ENCODE measurements at places on chromosomes 5 and 9. TPM values are rescaled to one million over a fixed set of nuclear protein-coding genes. Genes with fewer than 3 reads are reported as not detected.

GRCh38 chr5:62371409-62371808, 32.3 kb downstream of the DIMT1 start:
- DNase-seq, result no peak

DNA sequence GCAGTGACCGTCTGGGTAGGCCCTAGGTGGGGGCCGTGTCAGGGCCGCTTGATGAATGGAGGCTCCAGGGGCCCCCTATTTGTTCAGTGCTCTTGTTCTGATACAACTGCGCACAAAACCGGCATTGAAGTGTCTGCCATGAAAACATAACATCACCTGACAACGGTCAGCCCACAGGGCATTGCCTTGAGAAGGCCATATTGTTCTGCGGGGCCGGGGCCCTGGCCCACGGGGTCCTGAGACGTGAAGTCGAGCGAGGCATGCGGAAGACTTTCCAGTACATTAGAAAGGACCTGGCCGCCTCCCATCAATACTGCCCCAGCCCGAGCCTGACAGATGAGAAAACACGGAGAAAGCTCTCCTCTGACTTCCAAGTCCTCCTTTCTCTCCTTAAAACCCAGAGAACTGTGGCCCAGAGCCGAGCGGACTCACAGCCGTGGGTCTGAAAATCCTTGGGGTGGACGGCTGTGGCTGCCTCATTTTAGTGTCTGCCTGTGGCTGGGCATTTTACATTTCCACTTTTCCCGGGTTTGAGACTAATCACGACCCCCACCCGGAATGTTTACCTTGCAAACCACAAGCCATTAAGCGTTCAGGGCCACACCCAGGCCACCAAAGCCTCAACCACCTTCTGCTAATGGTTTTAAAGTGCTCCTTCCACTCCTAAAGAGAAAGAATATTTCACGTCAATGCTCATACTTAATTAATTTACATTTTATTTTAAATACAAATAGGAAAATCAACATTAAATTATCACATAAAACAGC, 391.0 kb upstream of the IRX2 start:
- DNase-seq, result no peak

- DNase-seq, result peak; percentile 81
Observed at GRCh38 chr9:135883410-135884089, 23.8 kb downstream of the CAMSAP1 start.

- DNase-seq, result peak; percentile 83
Observed at GRCh38 chr5:119354537-119355243, 1.1 kb upstream of the TNFAIP8 start.

DNA sequence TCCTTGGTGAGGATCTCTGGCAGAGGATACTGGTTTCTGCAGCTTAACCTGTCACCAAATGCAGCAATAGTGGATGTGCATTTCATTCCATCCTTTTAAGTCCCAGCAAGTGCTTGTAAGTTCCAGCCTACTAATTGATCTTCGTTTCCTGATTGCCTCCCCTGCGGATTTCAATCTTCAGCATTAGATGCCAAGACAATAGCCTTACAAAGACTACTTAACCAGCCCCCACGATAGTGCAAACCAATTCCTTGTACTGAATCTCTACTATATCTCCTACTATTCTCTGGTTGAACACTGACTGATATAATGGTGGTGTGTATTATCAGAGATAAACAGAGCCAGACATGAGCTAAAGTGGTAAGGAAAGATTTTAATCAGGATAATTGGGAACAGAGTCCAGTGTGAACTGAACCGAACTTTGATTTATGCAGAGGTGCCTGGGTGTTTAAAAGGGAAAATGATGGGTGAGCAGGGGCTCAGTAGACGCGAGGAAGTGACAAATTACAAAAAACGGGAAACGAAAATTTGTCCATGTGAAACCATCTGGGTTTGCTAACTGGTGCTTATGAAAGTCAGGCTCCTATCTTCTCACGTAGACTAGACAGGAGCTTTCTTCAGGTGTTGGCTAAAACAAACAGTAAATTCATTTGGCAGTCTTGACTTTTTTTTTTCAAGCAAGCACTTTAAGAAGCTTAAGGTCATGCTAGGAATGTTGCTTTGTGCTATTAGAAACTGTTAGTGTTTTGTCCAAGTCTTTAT, 106.9 kb upstream of the ST8SIA4 start:
- DNase-seq, result peak; percentile 53

GRCh38 chr5:110651507-110651906, 75.0 kb downstream of the TMEM232 start:
- no peak for DNase-seq

DNA sequence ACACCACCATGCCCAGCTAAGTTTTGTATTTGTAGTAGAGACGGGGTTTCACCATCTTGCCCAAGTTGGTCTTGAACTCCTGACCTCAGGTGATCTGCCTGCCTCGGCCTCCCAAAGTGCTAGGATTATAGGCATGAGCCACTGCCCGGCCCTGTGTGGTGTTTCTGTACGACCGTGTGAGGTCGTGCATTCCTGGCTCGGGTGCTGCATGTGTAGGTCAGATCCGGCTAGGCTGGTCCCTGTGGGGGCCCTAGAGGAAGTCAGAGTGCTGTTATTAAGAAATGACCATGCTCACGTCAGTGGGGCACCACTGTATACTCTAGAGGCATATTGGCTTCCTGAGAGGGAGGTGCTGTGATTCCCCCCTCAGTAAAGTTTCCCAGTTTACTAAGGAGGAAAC, 13.7 kb downstream of the WNK2 start:
- no peak for DNase-seq

GRCh38 chr5:33939556-33940262, 3.5 kb downstream of the RXFP3 start:
- no peak for DNase-seq

DNA sequence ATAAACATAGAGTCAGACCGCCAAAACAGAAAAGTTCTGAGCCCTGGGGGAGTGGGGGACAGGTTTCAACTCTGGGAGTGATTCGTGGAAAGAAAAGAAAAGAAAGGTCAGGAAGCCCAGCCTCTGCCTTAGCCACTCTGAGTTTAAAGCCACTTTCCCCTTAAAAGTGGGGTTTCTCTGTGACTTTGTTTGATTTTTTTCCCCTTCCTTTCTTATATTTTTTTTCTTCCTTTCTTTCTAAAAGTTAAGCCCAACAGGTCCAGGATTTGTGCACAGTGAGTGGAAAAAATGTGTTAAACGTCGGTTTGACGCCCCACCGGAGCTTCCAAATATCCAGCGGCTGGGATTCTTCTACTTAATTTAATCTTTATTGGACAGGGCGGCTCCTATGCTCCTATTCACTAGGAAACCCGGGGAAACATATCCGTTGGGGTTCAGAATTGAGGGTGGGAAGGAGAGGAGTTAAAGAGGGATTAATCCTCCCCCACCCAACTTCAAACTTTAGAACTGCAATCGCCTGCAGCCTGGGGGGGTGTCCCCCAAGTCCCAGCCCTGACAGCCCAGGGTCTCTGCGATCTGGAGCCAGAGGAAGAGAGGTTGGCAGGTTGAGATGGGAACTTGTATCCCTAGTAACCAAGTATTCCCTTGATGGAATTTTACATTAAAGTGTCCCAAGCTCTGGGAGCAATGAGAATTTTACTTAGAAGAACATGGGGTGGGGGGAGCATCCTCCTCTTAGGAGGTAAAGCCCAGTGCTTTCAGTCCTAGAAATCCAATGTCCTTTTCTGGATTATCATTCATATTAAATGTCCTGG, 6.3 kb downstream of the NR2F1-AS1 start:
- no peak for DNase-seq

- no peak for DNase-seq
Observed at GRCh38 chr5:157965040-157965678, 106.2 kb upstream of the CLINT1 start.

DNA sequence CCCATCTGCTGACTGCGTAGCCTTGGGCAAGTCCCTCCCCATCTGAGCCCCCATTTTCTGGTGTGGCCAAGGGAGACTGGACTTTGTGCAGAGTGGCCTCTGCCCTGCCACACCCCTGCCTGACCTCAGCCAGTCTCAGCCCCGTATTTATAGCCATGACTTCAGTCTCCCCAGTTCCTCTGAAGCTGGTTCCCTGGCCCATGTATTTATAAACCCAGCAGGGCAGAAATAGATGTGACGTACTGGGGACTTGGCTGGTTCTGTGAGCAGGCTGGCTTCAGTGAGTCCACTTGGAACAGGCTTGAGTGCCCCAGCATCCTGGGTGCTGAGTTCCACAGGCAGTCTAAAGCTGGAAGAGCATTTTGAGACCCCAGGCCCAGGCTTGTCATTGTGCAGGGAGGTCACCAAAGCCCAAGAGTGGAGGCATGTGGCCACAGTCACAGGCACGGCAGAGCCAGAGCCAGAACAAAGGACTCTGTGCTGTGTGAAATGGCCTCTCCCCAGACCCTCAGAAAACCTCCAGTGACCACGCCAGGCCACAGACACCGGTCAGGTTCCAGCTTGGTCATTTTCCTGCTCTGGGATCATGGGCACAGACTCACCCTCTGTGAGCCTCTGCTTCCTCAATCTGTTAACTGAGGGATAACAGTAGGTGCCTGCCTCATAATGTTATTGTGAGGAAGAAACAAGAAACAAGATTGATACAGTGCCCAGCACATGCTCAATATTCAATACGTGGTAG, 30.4 kb upstream of the SYNPO start:
- no peak for DNase-seq

The PCDHB7 gene
- not detected for total RNA-seq

The LIFR gene
- not detected for total RNA-seq

The HSD17B3 gene
- total RNA-seq, result not detected

The ARAP3 gene
- not detected for total RNA-seq

The IFNA21 gene
- total RNA-seq, result not detected

The ZNF354B gene
- total RNA-seq, result 2.2 TPM

The NR6A1 gene
- total RNA-seq, result 3.1 TPM

The FKTN gene
- 22.0 TPM for total RNA-seq

The CCL21 gene
- not detected for total RNA-seq

The NUTM2F gene
- total RNA-seq, result not detected

The SOX30 gene
- not detected for total RNA-seq

The FBXW11 gene
- total RNA-seq, result 72.9 TPM

The SPATA31A3 gene
- not detected for total RNA-seq

Measured in Karpas-422 (cell line).